ENCODE measurements at places on chromosomes 2 and 18.

GRCh38 chr2:127179766-127180165 lies 40.3 kb downstream of the CYP27C1 start:
- DNase-seq: no peak

GRCh38 chr2:34012715-34013302 lies 413.7 kb upstream of the FAM98A start:
- DNase-seq: peak; percentile 50

DNA sequence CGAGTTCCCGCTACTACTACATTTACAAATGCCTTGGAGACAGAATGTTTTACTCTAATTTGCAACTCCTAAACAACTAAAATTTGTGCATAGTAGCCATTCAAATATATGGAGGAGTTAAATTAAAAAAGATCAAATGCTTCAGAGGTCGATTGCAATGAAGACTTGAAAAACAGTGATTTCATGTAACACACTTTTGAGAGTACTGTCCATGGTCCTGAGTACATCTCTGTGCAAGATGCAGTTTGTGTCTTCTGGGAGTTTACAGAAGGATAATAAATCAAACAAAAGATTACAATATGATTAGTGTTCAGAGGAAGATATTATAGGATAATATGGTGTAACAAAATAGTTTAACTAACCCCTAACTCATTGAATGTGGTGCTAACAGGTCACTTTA lies 894.7 kb downstream of the TMEM182 start:
- DNase-seq: no peak

DNA sequence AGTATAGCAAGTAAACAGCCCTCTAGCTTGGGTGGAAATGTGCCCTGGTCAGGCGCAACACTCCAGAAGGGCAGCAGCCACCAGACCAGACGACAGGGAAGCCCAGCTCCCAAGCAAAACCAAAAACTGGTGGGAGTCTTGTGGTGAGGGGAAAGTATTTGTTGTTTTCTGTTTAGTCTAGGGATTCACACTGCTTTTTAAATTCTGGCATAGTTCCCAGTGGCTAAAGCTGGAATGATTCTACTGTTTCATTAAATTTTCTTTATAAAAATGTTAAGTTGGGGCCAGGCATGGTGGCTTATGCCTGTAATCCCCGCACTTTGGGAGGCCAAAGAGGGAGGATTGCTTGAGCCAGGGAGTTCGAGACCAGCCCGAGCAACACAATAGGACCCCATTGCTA lies 38.5 kb downstream of the MERTK start:
- no peak for DNase-seq

DNA sequence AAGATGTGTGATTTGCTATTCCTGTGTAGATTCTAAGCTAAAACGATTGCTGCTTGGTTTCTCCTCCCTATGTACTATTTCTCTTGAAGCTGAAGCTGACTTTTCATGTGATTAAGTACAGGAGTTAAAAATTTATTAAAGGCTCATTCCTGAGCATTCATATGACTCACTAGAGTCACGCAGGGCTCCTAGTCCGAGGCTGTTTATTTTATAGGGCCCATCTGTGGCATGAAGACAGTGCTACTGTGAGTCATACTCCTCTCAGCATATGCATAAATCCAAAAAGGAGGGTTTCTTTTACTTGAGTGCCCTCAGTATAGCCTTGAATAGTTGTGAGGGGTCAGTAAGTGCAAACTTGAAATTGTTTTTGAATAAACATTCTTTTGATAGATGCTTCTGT lies 378.8 kb downstream of the PTPRM start:
- DNase-seq: no peak

- DNase-seq: no peak
Measured at GRCh38 chr2:101879466-101879865, 112.3 kb upstream of the IL1R2 start.

DNA sequence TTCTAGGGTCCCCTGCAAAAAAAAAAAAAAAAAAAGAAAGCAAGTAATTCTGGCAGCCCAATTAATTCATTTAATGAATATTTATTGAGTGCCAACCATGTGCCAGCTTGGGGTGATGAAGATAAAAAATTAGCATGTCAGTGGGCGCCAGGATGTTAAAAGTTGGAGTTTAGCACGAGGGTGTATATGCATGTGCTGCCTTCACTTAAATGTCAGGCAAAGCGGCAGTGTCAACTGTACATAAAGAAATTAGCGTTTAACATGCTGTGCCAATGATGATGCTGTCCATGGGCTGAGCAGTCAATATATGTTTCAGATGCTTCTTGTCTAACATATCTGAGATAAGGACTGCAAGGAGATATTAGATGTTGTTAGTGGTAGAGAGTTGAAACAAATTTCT lies 49.5 kb downstream of the ASAP2 start:
- no peak for DNase-seq

GRCh38 chr2:196328088-196328680 lies 156.8 kb upstream of the STK17B start:
- no peak for DNase-seq

DNA sequence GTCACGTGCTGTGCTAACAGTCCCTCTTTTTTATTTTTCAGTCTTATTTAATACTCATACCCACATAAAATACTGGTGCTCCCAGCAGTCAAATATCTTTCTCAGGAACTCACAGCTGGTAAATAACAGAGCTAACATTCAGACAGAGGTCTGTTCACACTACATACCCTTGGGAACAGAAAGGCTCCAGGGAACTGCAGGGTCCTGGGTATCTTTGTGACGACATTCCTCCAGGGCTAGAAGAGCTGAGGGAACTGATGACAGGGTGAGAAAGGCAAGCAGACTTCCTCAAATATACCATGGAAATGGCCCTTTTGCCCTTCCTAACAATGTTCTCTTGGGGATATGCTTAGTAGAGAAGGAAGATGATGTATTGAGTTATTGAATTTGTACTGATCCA lies 19.3 kb downstream of the PDE6D start:
- no peak for DNase-seq

DNA sequence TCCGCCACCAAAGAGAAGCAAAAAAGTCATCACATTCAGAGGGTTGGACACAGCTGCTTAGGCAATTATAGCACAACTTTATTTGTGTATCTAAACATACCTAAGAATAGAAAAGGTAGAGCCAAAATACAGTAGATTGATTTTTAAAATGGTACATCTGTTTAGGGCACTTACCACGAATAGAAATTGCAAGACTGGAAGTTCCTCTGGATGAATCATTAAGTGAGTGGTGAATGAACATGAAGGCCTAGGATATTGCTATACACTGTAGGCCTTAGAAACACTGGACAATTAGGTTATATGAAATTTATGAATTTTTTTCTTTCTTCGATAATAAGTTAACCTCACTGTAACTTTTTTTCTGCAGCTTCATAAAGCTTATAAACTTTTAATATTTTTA lies 687.0 kb downstream of the BCL11A start:
- DNase-seq: no peak

- no peak for DNase-seq
Measured at GRCh38 chr2:58604096-58604495, 363.0 kb upstream of the FANCL start.

DNA sequence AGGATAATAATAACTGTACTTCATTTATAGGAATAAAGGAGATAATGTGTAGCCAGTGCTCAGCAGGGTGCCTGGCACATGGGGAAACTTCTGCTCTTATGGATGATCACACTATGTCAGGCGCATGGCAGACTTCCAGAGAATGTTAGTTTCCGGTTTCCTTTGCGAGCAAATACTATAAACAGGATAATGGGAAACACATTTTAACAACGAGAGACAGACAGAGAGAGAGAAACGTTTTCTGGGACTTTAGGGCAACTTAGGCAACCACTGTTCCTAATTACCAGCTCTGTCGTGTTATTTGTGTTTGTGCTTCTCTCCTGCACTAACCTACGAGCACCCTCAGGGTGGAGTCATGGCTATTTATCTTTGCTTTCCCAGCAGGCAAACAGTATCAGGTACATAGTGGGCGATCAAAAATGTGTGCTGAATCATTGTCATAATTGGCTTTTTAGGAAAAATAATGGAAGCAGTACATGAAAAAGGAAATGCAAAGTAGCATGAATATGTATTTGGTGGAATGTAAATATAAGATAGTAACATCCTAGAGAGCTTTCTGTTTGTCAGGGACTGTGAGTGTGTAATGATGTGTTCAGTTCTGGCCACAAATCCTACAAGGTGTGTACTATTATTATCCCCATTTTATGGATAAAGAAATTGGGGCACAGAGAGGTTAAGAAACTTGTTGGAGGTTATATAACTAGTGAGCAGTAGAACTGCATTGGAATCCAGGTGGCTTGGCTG lies 36.8 kb upstream of the IGFBP2 start:
- no peak for DNase-seq

GRCh38 chr2:112959109-112959812 lies 18.5 kb upstream of the IL36G start:
- no peak for DNase-seq

GRCh38 chr2:161241894-161242293 lies 66.3 kb upstream of the PSMD14 start:
- DNase-seq: no peak

GRCh38 chr2:221060376-221060775 lies 511.7 kb downstream of the EPHA4 start:
- DNase-seq: no peak

DNA sequence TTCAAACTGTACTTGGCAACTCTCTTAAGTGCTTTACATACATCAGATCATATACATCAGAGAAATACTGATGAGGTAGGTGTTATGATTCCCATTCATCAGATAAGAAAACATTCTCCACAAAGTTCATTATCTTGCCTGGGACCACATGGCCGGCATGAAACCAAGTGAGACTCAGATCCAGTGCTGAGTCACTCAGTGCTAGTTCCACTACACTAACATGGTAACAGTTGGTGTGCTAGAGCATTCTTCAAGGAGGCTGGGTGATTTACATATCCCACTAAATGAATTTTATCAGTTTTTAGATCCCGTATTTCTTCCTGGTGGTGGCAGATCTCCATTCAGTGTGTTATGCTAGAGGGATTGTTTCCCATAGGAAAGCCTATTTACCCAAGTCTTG lies 772.0 kb downstream of the CNTNAP5 start:
- DNase-seq: no peak

DNA sequence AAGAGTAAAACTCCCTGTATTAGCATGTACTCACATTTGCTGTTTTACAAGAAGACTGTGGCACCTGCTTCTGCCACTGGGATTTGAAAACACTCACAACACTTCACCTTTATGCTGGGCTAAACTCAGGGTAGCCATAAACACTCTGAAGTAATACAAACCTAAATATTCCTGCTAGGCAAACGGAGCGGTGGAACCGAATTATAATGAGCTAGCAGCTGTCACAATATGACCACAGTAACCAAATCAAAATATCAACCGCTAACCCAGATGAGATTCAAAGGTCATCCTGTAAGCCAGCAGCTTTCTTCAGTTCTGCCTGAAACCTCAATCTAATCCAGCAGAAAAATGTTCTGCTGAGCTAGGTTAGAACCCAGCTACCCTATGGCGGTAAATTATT lies 132.1 kb downstream of the TCF4 start:
- no peak for DNase-seq

DNA sequence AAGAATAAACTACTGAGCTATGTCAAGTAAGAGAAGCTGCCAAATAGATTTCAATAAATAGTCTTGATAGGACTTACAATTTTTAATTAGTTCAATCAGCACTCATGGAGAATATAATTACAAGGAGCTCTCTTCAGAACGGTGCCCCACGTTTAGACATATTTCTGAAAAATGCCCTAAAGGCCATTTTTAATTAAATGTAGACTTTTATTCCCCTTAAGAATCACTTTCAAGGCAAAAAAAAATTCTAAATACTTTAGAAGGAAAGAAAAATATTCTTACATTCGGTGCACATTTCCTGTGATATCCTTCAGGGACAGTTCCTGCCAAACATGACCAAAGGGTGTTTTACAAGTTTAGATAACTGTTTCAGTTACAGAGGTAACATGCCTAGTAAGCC lies 202.5 kb upstream of the CDH7 start:
- no peak for DNase-seq

DNA sequence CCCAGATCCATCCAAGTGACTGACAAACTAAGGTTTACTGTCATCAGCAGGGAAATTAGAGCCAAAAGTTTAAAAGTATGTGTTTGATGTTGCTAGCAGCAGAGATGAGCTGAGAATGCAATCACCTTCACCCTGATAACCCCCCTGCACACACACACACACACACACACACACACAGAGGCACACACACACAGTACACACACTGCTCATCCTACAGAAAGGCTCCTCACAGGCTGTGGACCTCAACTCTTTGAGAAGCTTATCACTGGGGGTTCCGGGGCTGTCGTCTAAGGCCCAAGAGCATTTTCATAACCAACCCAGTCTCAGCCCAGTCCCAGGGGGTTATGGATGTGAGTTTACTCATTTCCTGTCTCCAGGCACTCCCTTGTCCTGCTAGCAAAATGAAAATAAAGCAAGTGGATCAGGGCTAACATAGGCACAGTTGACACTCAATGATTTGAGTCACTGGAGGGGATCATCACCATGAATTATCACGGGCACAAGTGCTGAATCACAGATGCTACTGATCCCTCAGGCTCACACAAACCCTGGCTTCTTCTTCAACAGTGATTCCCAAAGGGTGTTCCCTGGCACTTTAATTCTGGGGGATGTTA lies 76.6 kb downstream of the ALK start:
- DNase-seq: no peak
